ENCODE measurements at places on chromosomes 6 and 20.

DNA sequence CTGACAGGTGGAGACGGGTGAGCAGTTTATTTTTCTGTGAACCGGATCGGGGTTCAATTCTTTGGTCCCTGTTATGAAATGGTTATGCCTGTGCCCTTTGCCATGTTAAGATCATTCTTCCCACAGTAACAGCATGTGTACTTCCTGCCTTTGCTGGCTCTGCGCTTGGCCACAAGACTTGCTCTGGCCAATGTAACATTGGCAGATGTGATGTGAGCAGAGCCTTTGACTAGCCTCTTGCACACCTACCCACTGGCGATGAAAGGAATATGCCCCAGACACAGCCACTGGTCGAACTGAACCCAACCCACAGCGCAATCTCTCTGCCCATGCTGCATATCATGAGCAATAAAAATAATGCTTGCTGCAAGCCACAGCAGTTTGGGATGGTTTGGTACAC is 31.9 kb downstream of the JAG1 start:
- no peak for DNase-seq

- DNase-seq: no peak
These were observed 61.7 kb upstream of the SHLD1 start for GRCh38 chr20:5688431-5688972.

DNA sequence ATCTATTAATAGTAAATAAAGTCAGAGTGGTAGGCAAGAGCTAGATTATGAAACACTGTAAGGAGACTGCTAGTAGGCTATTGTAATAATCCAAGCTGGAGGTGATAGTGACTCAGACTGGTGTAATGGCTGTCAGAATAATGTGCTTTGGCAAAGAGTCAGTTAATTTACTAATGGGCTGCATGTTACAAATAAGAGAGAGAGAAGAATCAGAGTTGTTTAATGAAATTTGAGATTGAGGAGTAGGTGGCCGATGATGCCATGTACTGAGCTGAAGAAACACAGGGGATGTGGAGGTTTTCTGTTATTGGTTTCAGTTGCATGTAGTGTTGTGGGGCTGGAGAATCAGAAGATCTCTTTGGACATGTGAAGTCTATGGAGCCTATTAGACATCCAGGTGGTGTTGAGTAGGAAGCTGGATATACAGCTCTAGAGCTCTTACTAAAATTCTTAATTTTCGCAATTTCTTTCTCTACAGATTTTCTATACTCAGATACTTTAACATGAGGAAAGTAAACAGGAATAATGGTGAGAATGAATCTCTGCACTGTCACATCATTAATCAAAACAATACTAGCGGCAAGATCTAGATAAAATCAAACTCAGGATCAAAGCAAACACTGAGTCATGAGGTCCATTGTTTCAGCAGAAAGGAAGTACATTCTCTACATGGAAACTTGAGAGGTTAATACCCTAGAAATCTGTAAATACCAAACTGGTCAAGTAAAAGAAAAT is 167.7 kb downstream of the SIM1 start:
- no peak for DNase-seq

DNA sequence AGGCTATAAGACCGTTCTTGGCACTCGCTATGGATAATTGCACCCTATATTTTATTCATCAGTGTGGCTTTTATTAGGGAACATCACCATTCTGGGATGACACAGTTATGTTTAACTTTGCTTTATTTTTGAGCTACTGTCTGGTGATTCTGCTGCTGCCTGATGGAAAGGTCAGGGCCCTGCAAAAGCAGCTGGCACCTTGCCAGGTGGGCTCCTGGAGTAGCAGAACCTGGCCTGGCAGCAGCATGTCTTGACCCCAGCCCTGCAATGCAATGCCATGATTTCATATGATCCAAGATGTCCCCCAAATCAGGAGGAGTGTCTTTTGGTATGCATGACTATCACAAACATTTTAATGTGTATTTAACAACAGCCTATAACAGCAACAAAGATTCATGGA is 228.4 kb upstream of the RSPO3 start:
- no peak for DNase-seq

- no peak for DNase-seq
These were observed 39.5 kb upstream of the GATA5 start for GRCh38 chr20:62515280-62515679.

- DNase-seq: no peak
These were observed 20.8 kb downstream of the EFCAB8 start for GRCh38 chr20:32879538-32879937.

- no peak for DNase-seq
These were observed 254.8 kb upstream of the STXBP5 start for GRCh38 chr6:146949425-146949824.

All from stimulated activated CD4-positive, alpha-beta T cell treated with anti-CD3 and anti-CD28 coated beads, Interleukin-15, amount 100 ng/mL, for 24 hours (primary cell).